ENCODE measurements at places on chromosomes 1 and 21.

DNA sequence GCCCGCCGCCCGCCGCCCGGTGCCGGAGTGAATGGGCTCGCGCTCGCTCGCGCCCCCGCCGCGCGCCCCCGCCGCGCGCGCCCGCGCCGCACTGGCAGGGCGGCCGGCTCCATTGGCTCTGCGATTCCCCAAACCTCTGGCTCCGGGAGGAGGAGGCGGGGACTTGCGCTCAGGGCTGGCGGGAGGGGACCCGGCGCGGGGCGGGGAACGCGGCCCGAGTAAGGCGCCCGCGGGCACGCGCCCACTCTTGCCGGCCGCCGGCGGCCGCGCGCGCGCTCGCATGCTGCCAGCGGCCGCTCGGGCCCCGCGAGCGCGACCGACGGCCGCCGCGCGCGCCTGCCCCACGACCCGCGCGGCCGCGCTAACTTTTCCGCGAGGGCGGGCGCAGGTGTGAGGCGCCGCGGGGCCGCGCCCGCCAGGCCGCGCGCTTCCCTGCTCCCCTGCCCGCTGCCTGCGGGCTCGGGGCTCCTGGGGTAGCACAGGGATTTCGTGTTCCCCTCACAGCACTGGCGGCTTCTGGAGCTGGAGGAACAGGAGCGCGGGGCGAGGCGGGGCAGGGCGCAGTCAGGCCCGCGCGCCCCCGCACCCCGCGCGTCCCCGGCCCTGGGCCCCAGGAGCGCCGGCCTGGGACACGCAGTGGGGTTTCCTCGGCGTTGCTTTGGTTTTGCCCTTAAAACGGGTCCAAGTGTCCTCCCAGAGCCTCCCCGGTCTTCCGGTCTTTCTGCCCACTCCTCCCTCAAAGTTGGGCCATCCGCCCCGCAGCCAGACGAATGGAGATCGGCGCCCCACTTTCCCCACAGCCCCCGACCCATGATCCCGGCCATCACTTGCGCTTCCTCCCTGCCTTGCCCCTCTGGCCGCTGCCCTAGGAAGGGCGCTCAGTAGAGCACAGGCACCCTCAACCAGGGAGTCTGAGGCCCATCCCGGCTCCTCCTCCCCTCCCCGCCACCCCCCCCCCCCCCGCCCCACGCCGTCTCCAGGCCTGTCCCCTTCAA, 101.5 kb downstream of the CASZ1 start:
- peak; percentile 81 for DNase-seq

- no peak for DNase-seq
Measured at GRCh38 chr1:8410791-8411190, 92.9 kb downstream of the SLC45A1 start.

DNA sequence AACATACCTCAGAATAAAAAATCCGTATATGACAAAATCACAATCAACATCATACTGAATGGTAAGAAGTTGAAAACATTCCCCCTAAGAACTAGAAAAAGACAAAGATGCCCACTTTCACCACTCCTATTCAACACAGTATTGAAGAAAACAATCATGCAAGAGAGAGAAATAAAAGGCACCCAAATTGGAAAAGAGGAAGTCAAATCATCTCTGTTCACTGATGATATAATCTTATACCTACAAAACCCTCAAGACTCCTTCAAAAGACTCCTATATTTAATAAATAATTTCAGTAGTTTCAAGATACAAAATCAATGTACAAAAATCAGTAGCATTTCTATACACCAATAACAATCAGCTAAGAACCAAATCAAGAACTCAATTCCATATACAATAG, 14.7 kb downstream of the PGLYRP4 start:
- no peak for DNase-seq

DNA sequence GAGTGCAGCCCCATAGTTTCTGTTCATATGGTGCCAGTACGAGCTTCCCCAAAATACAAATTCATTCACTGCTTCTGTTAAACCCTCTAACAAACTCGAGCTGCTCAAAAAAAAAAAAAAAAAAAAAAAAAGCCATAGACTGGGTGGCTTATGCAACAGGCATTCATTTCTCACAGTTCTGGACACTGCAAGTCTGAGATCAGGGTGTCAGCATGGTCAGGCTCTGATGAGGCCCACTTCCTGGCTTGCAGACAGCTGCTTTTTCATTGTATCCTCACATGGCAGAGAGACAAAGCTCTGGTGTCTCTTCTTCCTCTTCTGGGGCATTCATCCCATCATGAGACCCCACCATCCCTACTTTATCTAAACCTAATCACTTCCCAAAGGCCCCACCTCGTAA, 121.6 kb downstream of the PTBP2 start:
- no peak for DNase-seq

GRCh38 chr1:17933501-17933900, 174.1 kb upstream of the IGSF21 start:
- no peak for DNase-seq

DNA sequence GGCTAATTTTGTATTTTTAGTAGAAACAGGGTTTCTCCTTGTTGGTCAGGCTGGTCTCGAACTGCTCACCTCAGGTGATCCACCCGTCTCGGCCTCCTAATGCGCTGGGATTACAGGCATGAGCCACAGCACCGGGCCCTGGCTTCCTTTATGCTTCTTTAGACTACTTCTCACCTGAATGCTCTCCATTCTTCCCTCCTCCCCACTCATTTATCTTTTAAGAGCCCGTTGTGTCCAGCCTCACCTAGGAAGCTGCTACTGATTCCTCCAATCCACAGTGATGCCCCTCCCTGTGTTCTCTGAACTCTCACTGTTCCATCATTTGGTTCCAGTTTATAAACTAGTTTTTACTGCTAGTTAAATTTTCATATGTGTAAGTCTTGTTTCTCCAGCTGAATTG, 44.9 kb upstream of the NR5A2 start:
- no peak for DNase-seq

Data from activated CD4-positive, alpha-beta T cell treated with anti-CD3 and anti-CD28 coated beads, Interleukin-2, amount 50 U/mL, for 48 hours (primary cell).